Stimulated activated CD4-positive, alpha-beta T cell treated with anti-CD3 and anti-CD28 coated beads, Interleukin-15, amount 100 ng/mL, for 24 hours (primary cell): ENCODE measurements at places on chromosomes 13 and 19.

GRCh38 chr13:77980592-77980991 lies 62.0 kb upstream of the EDNRB start:
- DNase-seq = no peak

DNA sequence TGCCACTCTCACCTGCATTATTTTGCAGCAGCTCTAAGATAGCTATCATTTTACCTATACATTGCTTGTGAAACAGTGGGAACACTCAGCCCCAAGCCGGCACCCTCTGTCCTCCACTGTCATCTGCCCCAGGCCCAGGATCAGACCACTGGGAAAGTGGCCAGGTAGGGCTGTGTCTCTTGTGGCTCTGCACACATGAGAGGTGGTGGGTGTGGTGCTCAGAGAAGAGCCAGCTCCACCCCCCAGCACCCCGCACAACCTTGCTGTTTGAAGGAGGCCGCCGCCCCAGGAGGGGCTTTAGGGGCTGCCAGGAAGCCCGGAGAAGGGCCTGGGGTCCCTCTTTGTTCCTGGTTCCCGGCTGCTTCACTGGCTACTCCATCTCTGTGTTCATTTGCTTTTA lies 26.6 kb downstream of the PPP1R37 start:
- no peak for DNase-seq

GRCh38 chr13:98974053-98974452 lies 3.8 kb downstream of the DOCK9 start:
- DNase-seq = no peak

- DNase-seq = no peak
Measured at GRCh38 chr13:95784900-95785290, 108.0 kb downstream of the DNAJC3 start.

- DNase-seq = peak; percentile 55
Measured at GRCh38 chr13:42392716-42393572, 121.0 kb downstream of the AKAP11 start.

GRCh38 chr13:25847145-25847544 lies 204.7 kb downstream of the SHISA2 start:
- DNase-seq = no peak

DNA sequence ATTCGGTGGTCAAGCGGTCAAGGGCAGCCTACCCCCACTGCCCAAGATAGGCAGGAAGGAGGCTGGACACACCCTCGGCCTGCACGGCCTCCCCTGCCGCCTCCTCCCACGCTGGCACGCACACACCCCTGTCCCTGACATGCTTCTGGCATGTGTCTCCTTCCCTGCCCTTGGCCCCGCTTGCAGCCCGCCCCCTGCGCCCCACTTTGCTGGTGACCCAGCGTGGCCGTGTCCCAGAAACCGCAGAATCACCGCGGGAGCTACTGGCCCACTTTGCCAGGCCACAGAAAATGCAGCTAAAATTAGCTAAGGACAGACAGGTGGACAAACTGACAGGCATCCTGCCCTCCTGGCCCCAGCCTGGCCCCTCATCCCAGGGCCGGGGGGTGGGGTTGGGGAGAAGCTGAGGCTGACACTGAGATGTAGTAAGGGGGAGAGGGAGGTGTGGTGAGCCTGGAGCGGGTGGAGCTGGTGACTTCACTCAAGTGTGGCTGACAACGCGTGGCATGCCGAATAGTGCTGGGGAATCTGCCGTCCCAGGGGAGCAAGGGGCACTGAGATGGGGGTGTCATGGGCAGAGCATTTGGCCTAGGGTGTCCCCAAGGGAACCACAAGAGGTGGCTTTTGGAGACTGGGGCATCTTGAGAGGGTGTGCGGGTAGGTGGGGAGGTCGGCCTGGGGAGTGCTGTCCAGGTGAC lies 2.4 kb downstream of the SHANK1 start:
- DNase-seq = no peak

- DNase-seq = no peak
Measured at GRCh38 chr13:95375706-95376105, 74.5 kb upstream of the ABCC4 start.

GRCh38 chr13:94322925-94323763 lies 156.3 kb downstream of the DCT start:
- DNase-seq = no peak

GRCh38 chr13:24683838-24684599 lies 3.8 kb downstream of the ATP12A start:
- DNase-seq = peak; percentile 76

GRCh38 chr19:17862711-17863519 lies 3.2 kb downstream of the RPL18A start:
- DNase-seq = no peak

GRCh38 chr19:10971107-10971726 lies 10.4 kb downstream of the SMARCA4 start:
- DNase-seq = no peak

- no peak for DNase-seq
Measured at GRCh38 chr13:86840250-86841191, 830.6 kb upstream of the SLITRK5 start.

DNA sequence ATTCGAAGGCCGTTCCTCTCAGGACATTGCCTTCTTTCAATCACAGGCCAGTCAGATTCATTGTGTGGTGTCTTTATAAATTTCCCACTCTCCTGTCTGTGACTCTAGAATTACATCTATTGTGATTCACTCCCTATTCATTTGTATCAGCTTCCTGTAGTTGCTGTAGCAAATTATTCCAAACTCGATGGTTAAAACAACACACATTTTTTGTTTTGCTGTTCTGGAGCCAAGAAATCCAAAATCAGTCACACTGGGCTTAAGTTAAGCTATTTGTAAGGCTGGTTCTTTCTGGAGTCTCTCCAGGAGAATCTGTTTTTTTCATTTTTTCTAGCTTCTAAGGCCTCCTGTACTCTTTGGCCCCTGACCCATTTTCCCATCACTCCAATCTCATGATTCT lies 1487.0 kb upstream of the SLC10A2 start:
- DNase-seq = no peak

- no peak for DNase-seq
Measured at GRCh38 chr13:104318121-104318520, 1251.9 kb upstream of the SLC10A2 start.

DNA sequence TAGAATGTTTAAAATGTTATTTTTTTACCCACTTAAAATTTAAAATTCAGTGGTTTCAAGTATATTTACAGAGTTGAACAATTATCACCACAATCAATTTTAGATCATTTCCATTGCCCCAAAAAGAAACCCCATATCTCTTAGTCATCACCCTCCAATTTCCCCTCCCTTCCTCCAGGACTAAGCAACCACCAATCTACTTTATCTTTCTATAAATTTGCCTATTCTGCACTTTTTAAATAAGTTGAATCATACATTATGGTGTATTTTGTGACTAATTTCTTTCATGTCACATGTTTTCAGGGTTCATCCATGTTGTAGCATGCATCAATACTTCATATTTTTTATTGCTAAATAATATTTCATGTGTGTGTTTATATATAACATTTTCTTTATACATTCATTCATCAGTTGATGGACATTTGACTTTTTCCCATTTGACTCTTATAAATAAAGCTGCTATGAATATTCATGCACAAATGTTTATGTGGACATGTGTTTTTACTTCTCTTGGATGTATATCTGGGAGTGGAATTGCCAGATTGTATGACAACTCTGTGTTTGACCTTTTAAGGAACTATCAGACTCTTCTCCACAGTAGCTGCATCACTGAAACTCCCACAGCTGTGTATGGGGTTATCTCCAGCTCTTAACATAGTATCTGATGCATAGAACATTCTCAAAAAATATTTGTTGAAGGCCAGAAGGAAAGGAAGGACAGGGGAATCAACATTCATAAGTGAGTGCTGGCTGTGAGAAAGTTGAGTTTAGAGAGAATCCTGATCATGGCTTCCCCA lies 107.8 kb upstream of the OXGR1 start:
- DNase-seq = no peak

GRCh38 chr13:52104624-52105023 lies 24.2 kb downstream of the NEK5 start:
- DNase-seq = no peak

DNA sequence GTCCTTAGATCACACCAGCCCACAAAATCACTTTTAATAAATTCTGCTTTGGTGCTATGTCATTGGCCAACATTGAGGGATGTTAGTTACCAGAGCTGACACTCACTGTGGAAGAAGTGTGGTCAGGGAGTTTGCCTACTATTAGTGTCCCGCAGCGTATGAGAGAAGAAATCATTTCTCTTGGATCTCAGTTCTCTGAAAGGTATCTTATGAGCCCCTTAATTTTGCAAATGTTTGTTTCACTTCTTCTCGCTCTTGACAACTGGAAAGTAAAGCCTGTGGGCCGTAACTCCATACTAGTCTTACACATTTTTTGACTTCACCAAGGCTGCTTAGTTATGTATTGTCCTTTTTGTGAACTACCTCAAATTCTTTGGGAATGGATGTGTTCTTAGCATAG lies 80.9 kb downstream of the FLT1 start:
- no peak for DNase-seq

DNA sequence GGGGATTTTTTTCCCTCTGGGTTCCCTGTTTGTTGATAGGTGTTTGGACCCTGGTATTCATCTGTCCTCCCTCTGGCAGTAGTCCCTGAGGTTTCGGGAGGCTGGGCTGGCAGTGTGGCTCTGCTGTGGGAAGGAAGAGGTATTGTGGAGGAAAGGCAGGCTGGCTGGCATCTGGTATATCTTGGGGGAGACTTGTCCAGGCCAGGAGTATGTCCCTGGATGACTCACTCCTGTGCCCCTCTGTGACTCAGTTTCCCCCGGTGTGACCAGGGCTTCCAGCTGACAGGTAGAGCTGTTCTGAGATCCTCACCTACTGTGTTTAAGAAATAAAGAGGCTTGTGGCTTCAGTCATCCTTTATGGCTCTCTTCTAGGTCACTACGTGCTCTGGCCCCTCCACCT lies 14.2 kb upstream of the ZNF492 start:
- no peak for DNase-seq

DNA sequence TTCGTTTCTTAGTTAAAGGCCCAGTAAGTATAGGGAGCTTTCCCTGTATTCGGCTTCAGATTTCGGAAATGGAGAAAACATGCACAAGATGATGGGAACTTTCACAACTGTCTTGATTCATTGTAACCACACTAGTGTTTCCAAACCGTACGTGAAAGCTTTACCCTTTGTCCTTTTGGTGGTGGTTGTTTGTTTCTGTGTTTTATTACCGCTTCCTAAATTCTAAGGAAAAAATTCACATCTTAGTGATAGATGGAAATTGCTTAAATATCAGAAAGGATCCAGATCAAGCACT lies 504 bp upstream of the VWA8 start:
- DNase-seq = no peak

DNA sequence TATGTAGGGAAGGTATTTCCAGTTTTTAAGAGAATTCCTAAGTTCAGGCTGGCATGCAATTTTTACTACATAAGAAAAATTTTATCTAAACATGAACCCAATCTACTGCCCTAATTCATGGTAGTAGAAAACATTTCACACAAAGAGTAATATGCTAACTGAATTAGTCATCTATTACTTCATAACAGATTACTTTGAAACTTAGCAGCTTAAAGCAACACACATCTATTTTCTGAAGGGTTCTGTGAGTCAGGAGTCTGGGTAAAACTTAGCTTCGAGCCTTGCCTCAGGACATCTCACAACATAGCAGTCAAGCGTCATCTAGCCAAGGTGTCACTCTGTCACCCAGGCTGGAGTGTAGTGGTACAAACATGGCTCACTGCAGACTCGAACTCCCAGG lies 537.5 kb downstream of the DCT start:
- no peak for DNase-seq
